ENCODE measurements at places on chromosomes 12 and 14.

DNA sequence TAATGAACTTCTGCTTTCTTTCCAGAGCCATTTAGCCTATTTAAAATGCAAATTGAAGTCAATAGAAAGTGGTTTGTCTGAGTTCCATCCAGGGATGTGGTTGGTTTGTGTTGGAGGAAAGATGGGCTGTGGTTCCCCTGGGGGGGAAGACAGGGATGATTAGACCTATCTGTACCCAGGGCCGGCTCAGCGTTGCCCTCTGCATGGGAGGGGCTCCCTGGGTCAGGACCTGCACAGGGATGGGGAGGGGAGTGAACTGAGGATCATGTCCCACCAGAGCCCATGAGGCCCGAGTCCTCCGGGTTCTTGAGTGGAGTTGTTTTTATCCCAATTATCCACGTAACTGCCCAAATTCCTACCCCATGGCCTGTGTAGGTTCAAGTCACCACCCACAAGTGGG is 76.9 kb upstream of the SFSWAP start:
- no peak for DNase-seq

DNA sequence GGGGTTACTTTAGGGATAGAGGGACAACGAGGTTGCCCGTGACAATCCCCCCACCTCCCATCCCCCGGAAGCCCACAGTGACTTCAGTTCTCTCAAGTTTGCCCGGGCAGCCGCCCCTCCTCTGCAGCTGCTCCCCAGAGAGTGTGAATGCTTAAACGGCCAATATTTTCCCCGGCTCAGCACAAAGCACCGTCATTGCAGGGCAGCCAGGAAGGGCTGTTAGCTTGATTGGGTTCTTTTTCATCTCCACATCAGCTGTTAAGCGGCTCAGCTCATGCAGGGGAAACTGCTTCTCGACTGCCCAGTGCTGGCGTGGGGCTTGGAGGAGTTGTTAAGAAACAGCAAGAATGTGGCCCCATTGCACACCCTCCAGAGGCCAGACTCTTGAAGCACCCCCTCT is 120.5 kb upstream of the NCOR2 start:
- DNase-seq = no peak

GRCh38 chr12:53677016-53677799 is 1.3 kb upstream of the ATP5MC2 start:
- no peak for DNase-seq

DNA sequence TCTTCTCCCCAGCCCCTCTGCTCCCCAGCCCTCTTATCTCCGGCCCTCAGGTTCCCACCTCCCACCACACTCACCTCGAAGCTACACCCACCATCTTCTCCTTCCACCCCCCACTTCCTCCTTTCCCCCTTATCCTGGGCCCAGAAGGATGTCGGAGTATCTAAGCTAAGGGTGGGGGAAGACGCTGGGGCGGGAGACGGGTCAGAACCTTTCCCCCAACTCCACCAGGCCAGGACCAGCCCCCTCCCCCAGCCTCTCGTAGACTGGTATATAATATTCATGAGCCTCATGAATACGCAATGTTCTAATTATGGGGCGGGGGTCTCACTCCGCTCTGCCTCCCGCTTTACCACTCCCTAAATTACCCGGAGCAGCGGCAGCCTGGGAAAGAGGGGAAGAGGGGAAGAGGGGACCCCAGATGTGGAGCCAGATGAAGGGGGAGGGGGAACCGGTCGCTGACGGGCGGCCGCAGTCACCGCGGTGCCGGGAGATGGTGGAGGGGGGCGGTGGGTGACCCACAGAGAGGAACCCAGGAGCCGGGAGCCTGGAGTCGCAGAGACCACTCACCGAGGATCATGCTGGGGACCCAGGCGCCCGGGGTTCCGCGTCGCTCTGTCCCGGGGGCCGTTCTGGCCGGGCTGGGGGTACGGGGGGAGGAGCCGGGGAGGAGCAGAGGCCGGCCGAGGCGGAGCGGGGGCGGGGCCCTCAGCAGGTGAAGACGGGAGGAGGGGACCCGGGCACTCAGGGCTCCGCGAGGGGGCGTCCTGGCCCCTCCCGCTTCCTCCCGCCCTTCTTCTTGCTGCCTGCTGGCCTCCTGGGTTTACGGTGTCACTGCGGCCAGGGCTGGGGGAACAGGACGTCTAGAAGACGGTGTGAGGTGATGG is 6.4 kb upstream of the ZNF385A start:
- no peak for DNase-seq

DNA sequence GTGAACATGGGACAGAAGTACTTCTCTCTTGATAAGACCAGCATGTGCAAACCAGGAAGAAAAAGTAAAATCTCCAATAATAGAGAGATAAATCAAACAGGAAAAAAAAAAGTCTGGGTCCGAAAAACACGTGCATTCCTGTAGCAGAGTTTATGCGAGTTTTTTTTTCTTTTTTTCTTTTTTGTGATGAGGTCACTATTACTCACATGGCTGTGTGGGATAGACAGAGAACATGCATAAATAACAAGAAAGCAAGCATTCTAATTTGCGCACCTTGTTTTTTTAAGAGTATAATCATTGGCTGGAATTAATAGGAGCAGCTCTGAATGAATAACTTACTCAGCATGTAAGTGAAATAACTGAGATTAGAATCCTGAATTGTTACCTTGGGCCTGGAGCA is 91.9 kb upstream of the CPM start:
- DNase-seq = no peak

DNA sequence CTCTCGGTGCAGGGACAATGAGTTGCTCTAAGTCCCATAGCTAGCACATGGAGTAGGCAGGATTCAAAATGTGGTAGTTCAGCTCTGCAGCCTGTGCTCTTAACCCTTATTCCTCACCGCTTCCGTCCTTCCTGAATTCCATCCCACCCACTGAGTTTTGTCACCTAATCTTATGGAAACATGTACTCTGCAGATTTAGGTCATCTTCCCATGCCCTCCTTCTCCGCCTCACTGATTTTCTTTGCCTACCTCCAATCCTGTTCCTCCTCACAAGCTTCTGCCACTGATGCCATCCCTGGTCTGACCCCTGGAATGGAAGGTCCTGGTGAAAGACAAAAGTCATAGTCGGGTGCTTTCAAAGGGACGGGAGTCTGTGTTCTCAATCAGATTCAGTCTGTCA is 46.5 kb upstream of the ABCC9 start:
- no peak for DNase-seq

DNA sequence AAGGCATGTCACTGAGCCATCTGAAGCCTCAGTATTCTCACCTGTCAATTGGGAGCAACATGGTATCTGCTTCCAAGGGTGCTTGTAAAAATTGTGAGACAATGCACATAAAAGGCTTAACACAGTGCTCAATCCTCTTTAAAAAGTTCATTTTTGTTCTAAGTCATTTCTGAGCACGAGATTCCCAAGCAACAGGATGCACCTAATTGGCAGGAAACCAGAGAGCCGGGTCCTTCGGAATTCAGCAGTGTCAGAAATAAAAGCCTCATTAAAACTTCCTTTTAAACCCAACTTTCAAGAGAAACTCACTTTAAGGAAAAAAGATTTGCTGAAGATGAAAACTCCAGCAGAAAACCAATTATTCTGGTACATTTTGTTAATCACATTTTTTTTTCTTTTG is 112.4 kb upstream of the NOS1 start:
- DNase-seq = no peak

- no peak for DNase-seq
Observed at GRCh38 chr12:92726850-92727249, 24.1 kb downstream of the PLEKHG7 start.

GRCh38 chr14:39016733-39017095 is 86.3 kb downstream of the SEC23A start:
- DNase-seq = no peak

DNA sequence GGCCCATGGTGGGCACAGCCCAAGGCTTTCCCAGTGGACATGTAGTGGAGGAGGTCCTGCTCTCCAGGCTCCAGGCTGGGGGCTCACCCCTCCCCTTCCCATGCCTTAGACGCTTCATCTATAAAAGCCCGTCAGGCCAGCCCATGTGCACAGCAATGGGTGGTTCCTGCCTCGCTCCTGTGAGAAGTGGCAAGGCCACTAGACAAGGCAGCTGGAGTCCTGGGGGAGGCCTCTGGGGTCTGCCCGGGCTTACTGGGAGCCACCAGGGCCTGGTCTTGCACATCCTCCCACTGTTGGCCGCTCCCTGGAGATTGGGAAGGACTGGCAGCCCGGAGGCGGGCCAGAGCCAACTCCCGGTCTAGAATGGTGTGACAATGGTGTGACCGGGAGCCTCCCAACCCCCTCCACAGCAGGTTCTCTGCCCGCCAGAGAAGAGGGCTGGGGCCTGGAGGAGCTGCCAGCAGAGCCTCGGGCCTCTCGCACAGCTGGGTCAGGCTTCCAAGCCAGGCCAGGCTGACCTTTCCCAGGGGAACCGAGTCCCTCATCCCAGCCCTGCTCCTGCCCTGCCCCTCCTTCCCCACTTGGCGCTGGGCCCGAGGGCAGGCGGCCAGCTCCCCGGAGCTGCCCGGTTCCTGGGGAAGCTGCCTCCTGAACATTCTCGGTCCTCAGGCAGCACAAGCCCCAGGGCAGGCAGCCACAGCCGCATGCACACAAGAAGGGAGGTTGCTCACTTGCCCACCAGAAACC is 97.9 kb downstream of the RFLNA start:
- DNase-seq = no peak

Measured in chondrocyte (in vitro differentiated cells).